Left ventricle myocardium inferior (tissue), 1 donor: ENCODE measurements at places on chromosomes 13 and 19. TPM values are rescaled to one million over a fixed set of nuclear protein-coding genes. Genes with fewer than 3 reads are reported as not detected.

The ATP8B3 gene
- total RNA-seq = 0.41 TPM

DNA sequence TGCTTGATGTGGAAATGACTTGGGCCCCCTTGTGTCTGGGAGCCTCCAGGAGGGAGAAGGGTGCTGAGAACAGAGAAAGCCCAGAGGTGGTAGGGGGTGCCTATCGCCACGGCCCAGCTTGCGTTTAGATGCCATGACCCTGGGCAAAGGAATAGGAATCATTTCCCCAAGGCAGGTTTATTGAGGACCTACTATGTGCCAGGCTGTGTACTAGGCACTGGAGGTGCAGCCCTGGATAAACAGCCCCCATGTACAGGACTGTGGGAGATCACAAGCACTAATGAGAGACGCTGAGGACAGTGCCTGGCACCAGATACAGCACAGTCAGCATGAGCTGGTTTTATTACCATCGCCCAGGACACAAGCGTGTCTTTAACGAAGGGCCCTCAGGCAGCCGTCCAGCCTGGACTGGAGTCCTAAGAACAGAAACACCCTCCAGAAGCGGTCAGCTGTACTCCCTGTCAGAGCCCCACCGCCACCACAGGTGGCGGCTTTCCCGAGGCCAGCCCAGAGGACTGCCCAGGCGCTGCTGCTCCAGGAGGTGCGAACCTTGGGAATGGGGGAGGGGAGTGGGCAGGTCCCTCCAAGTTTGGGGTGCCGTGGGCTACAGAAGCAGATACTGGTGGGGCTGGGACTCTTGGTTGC is 4.6 kb downstream of the TMEM147 start:
- H3K27ac ChIP-seq = no peak overlapping the region
- H3K4me3 ChIP-seq = no peak overlapping the region
- H3K27me3 ChIP-seq = peaks cover 3% of the 10 kb centered on the region
- H3K4me1 ChIP-seq = peaks cover 23% of the 10 kb centered on the region
- no peak for DNase-seq

DNA sequence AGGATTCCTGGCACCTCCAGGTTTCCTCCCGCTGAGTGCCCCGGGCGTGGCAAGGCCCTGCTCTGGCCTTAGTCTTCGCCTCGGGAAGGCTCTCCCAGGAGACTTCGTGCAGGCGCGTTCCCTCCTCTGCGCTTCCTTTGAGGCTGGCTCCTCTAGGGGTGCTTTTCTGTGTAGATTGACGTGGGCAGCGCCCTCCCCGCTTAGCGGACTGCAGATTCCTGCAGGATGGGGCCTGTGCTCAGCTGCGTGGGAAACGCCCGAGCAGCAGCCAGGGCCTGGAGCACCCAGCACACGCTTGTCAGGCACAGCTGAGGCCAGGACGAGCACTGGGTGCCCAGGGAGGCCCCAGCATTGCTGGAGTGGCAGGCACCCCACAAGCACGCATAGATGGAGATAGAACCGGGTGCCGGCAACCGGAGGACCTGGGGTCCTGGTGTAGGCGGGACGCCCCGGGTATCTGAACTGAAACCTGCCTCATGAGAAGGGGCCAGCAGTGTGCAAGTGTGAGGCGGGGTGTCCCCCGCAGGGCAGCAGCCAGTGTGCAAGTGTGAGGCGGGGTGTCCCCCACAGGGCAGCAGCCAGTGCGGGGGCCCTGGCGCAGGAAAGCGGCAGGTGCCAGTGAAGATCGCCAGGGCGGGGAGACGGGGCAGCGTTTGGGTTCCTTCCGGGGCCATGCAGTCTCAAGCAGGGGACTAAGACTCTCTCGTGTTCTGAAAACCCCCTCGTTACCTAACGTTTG is 3.4 kb downstream of the NDUFS7 start:
- peaks cover 52% of the 10 kb centered on the region for H3K36me3 ChIP-seq
- no peaks in the 10 kb centered on the region for H3K27me3 ChIP-seq
- peak overlapping the region; percentile 37 for H3K4me3 ChIP-seq

GRCh38 chr19:45254044-45254531 is 3.0 kb downstream of the MARK4 start:
- no peak overlapping the region for H3K27ac ChIP-seq
- peaks cover 46% of the 10 kb centered on the region for H3K4me1 ChIP-seq
- H3K4me3 ChIP-seq = no peak overlapping the region
- no peak for DNase-seq
- H3K36me3 ChIP-seq = peaks cover 4% of the 10 kb centered on the region
